ENCODE measurements at places on chromosomes 16 and 17.

GRCh38 chr16:66899945-66900710 is 18.6 kb downstream of the CDH16 start:
- DNase-seq: peak; percentile 45

GRCh38 chr16:57126411-57126810 is 34.0 kb downstream of the CPNE2 start:
- DNase-seq: no peak

DNA sequence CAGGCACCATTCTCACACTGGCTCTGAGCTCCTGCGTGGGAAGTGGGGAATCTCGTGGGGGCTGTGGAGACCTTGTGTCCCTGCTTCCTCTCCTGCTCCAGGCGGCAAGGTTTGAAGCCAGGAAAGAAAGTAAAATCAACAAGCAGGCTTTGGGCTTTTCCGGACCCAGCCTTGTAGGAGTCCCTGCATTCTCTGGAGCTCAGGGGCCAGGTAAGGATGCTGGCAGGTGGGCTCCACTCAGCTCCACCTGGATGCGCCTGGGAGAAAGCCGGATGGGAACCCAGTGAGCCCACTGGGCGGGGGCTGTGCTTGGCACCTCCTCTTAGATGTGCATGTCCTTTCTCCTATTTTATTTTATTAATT is 362.5 kb downstream of the SEC14L1 start:
- DNase-seq: no peak

GRCh38 chr17:12104831-12105230 is 84.2 kb downstream of the MAP2K4 start:
- no peak for DNase-seq

- no peak for DNase-seq
Observed at GRCh38 chr17:38659415-38659814, 15.3 kb downstream of the EPOP start.

GRCh38 chr17:9529033-9529700 is 46.5 kb downstream of the STX8 start:
- DNase-seq: peak; percentile 21

DNA sequence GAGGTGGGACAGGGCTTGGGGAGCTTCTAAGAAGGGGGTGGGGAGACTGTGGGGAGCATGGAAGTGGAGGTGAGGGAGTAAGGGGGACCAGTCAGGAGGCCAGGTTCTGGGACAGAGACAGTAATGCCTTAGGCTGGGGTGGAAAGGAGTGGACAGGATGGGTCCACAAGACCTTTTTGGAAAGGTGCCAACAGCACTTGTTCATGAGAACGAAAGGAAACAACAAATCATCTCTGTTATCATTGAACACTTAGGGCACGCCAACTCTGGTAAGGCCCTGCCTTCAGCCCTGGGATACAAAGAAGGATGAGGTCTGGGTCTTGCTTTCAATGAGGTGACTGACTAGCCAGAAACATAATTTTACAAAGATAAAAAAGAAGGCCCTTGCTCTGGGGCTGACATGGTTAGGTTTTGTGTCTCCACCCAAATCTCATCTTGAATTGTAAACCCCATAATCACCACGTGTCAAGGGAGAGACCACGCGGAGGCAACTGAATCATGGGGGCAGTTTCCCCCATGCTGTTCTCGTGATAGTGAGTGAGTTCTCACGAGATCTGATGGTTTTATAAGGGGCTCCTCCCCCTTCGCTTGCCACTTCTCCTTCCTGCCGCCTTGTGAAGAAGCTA is 113.8 kb downstream of the SLC39A11 start:
- no peak for DNase-seq

Measured in fibroblast of skin of left quadriceps (primary cell).